ENCODE measurements at places on chromosomes 2 and 18.

GRCh38 chr2:119702918-119703401 lies 24.0 kb downstream of the TMEM177 start:
- peak; percentile 11 for DNase-seq

DNA sequence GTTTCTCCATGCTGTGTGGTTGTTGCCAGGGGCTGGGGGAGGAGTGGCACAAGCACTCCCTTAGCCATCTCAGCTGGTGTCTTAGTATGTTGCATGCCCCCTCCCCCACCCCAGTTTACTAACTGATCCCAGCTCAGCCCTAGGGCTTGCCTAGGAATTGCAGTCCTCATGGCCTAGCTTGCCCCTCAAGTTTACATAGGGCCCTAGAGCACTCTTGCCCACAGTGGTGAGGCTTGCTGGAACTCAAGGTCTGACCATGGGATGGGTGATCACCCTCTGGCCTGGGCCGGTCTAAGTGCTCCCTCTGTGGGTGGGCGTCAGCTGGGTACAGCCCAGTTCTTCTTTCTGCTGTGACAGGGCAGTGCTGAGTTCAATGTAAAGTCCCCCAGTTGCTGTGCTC lies 156.1 kb upstream of the PIEZO2 start:
- DNase-seq: no peak

GRCh38 chr18:76764291-76764901 lies 58.0 kb upstream of the ZNF236 start:
- DNase-seq: no peak

DNA sequence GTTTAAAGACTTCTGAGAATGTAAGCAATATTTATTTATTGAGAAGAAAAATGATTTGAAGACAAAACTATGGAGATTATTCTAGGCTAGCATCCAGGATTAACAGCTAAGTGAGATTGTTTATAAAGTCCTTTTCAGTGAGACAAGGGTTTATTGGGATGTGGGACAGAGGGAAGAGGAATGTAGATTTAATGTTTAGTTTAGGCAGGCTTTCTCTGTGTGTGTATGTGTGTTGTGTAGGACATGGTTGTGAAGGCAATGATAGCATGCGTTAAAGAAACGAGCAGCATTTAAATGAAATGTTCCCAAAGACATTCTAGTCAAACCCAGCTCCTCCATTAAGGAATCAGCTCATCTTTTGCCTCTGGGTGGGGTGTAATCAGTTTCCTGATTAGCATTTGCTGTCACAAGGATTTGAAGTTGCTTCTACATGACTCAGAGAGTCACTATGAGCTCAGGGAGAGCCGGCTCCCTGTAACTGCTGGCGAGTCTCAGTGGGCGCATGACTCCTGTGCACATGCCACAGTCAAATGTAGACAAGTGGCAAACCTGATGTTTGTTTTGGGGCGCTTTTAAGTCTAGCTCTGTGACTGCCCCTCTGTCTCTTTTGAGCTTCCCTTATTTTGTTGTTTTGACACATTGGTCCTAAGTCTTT lies 442.2 kb upstream of the CELF4 start:
- no peak for DNase-seq

- DNase-seq: no peak
Observed at GRCh38 chr2:157261199-157261782, 3.8 kb downstream of the GALNT5 start.

DNA sequence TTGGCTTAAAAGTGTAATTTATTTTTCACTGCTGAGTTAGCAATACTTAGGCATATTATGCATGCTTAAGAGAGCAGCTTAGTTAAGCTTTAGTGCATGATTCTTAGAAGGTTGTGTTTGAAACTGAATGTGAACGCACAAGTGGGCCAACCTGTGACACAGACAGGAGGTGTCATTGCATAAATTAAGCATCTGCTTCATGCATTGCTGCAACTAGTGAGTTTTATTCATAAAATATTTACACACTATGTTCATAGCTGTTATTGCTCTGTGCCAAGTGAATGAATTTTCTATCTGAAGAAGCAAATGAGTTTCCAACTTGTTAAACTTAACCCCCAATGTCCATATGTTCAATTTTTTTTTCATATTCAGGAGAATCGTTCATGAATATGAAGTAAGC lies 806.4 kb downstream of the GALR1 start:
- DNase-seq: no peak

- DNase-seq: no peak
Observed at GRCh38 chr18:75226956-75227316, 16.3 kb downstream of the TSHZ1 start.

DNA sequence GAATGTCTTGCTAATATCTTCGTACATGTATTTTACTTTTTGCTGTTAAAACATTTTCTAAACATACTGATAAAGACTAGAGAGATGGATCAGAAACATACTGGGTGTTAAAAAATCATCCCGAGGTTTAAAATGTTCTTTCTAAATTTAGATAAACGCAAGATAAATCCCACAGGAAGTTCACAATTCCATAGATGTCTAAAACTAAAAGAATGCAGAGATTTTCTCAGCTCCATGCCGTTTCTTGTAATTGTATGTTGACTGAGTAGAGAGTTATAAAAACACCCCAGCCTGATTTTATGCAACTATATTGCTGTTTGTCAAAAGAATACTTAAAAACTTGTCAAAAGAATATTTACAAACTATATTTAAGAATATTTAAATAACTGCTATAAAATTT lies 455.7 kb downstream of the ARHGAP15 start:
- DNase-seq: no peak
